Right kidney (tissue), 9 donors: ENCODE measurements at places on chromosomes 2 and 18.

GRCh38 chr2:100425573-100426383, 8.3 kb upstream of the CHST10 start:
- no peak for DNase-seq

GRCh38 chr2:46091961-46092667, 205.1 kb upstream of the EPAS1 start:
- DNase-seq = no peak

DNA sequence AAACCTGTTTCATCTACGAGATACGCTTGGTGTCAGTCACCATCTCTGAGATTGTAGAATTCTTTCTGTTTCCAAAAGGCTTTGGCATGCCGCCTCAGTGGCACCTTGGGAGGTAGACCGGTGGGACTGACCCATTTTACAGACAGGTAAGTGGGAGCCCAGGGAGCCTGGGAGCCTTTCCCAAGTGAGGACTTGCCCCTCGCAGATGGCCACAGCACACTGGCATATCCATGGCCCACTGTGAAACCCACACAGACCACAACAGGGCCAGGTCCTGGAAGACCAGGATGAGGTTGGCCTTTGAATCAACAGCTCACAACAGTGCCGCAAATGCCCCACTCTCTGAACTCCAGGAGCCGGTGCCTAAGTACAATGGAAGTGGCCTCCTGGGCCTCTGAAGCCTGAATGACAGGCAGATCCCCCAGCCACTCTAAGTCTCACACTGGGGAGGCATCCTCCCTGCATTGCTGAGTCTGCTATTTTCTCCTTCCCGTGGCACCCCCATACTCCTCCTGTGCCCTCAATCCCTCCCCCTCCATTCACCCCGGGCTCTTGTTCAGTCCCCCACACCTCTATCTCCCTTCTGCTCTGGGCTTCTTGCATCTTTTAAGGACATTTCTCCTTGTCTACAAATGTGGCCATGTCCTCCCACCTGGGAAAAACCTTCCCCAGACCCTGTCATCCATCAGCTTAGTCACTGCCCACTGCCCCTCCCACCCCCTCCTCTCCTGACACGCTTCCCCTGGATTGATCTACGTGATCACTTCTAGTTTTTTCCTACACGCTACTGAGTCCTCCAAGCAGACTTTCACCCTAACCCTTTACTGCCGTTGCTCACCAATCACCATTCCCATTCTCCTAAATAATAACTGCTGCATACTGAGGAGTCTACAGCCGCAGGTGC, 26.2 kb downstream of the CENPA start:
- no peak for DNase-seq

- no peak for DNase-seq
Observed at GRCh38 chr18:22432657-22433137, 15.0 kb upstream of the CTAGE1 start.

DNA sequence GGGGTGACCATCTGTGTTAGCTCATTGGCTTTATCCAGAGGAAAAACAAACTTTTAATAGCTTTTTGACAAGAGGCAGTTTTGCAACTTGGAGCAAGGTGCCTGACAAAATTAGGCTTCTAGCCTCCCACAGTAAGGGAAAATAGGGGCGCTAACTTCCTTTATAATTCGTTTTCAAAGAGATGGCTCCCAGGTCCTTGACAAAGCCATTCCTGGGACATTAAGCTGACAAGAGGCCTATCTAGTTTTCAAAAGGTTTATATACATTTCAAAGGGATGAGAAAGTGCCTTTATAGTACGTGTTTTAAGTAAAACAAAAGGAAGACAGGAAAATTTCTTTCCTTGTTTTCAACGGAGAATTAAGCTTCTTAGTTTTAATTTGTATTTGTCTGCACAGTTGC, 159.4 kb upstream of the GCFC2 start:
- no peak for DNase-seq

DNA sequence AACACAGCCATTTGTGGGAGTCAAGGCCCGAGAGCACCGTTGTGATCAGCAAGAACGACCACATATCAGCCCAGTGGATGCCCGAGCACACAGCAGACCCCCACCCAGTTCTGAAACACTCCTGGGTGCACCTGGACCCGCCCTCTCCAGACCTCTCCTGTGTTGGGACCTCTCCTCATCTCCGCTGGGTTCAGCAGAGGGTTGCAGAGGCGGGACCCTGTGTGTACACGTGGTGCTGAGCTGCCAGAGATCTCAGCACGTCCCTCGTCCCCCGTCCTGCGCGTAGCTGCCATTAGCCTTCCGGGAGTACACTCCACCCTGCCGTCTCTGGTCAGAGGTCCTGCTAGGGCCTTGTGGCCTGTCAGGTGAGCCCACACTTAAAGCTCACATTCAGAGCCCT, 51.7 kb downstream of the ADI1 start:
- no peak for DNase-seq

DNA sequence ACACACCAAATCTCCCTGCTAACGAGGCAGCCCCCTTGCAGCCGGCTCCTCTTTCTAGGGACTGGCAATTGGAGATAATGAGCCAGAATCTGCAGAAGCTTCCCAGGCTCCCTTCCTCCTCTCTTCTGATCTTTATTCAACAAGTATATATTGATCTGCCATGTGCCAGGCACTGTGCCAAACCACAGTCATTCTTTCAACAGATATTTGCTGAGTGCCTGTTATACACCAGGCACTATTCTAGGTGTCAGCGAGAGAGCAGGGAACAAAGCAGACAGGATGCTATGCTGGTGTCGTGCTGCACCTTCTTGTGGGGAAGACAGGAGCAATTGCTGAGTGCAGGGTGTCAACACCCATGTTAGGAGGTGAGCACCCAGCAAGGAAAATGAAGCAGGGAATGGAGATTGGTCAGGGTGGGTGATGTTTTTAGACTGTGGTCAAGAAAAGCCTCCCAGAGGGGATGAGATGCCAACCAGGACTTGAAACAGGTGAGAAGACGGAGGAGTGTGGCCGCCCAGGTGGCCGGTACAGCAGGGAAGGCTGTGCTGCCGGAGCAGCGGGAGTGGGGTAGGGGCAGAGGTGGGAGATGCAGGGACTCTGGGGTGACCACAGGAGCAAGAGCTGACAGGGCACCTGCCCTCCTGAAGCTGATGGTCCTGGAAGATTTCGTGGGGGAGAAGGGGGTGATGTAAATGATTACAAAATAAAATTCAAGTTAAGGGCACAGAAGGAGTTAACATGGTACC, 307.6 kb upstream of the RAB12 start:
- no peak for DNase-seq

DNA sequence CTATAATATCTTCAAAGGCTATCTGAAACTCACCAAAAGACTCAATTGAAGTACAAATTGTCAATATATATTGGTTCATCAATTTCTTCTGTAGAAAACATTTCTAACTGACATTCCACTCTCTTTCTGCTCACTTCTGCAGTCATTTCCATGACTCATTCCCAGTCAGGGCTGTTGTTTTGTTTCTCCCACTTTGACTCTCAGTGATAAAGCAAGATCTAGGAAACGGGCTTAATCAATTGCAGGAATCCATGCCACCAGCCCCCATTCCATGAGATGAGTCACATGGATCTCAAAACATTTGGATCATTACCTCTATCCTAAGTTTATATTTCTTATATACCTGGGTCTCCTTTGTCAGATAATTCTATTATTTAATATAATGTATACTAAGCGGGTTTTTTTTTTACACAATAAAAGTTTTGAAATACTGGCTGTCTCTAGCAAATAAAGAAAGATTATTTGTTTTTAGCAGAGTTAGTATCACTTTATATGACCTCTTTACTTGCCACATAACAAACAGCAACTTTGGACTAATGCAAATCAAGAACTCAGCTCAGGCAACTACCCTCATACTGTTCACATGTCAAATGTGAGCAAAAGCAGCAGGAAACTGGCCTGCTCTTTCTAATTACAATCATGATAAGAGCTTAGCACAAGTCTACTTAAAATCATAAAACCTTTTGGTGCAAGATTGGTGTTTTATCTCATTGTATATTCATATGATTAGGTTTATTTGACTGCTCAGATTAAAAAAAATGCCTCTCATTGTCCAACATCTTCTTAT, 251.1 kb upstream of the PIK3C3 start:
- no peak for DNase-seq

DNA sequence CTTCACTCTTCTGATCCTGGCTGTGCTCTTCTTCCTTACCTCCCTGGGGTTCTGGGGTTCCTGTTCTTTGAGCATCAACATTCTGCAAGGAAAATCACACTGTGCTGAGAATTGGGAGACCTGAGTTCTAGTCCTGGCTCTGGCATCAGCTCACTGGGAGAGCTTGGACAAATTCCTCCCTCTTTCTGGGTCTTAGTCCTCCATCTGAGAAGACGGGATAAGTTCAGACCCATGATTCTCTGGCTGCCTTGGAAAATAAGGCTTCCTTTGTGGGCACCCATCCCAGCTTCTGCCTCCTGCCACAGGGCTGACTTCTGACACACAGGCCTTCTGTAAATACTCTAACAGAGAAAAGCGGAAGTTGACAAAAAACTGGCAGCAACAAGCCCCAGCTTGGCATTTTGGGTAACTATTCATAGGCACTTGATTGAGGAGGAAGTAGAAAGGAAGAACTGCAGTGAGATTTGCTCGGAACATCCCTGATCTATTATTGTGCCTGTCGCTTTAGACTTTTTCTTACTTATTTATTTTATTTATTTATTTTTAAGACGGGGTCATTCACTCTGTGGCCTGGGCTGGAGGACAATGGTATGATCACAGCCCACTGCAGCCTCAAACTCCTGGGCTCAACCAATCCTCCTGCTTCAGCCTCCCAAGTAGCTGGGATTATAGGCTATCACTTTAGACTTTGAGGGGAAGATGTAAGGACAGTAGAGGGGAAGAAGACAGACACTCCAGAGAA, 7.9 kb downstream of the PCBP1 start:
- no peak for DNase-seq

DNA sequence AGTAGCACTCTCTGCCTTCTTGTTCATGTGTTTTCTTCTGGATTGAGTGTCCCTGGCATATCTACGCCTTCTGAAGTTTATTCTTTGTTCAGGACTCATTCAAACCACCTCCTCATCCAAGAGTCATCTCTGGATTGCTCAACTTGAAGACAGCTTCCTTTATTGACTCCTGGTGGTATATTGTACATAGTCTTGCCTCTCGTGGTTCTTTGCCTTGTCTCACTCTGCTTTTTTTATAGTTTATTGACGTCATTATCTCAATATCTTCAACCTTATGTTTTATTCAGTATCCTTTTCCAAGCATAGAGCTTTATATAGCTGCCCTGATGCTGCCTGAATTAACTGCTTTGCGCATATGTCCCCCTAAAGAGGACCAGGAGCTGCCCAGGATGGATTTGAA, 161.7 kb downstream of the INSIG2 start:
- no peak for DNase-seq

DNA sequence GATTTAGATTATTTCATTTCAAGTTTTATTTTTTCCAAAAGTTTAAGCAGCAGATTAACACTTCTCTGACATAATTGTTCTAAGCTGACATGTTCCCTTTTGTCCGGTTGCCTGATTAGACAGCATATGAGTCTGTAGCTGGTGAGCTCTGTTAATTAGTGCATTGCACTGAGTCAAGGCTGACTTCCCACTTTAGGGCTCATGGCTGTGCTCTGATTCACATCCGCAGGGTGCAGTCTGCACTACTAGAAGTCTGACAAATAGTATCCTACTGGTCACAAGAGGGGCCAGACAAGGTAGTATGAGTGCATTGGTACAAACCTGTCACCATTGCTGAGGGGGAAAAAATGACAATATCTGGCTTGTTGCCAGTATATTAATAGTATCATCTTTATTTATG, 443.9 kb upstream of the ZNF804A start:
- no peak for DNase-seq

- DNase-seq = no peak
Observed at GRCh38 chr2:200929334-200930249, 33.9 kb downstream of the ORC2 start.

- DNase-seq = no peak
Observed at GRCh38 chr2:41827354-41827971, 220.4 kb upstream of the PKDCC start.

- no peak for DNase-seq
Observed at GRCh38 chr18:28078298-28078697, 98.6 kb downstream of the CDH2 start.

- no peak for DNase-seq
Observed at GRCh38 chr2:33123216-33123615, 176.5 kb downstream of the LTBP1 start.

DNA sequence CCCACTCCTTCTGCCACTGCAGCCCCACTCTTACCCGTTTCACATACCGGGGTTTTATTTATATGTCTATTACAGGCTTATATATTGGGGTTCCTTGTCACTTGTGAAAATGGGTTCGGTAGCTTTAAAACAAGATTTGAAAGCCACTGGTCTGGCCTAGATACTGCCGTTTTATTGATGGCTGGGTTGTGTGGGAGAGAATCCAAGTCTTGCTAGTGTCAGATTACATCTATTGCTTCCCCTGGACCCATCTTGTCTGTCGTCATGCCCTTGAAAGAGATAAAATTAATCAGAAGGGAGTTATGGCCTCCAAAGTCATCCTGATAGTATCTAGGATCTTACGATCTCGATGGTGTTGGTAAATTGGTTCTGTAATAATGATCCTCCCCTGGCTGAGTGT, 79.4 kb downstream of the EIPR1 start:
- DNase-seq = no peak

DNA sequence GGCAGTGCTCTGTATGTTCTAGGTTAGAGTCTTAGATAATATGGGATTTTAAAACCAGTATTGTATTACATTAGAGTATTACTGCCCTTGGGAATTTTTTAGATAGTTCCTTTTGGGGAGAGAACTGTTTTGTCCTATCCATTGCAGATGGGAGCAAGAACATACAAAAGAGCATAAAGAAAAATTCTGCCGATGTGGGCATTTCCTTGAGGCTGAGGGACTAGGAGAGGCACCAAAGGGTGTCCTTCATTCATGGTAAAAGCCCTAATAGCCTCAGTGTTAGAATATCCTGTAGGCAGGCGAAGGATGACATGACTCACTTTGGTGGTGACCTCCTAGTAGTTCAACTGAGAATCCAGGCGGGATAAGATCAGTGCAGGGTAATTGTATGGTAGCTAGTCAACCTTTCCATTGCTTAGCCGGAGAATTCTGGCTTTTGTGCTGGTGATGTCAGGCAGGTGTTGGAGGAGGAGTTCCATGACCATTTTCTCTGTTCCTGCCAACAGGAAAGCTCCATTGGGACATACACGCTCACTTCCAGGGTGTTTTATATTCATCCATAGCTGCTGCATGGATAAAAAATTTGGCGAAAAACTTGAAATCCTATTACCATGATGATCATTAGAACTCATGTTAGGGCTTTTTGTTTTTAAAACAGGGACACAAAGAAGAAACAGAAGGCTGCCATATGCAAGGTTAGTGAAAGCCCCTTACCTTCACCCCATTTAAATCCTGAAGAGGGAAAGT, 28.1 kb downstream of the EPAS1 start:
- no peak for DNase-seq
